Stimulated activated CD8-positive, alpha-beta memory T cell treated with anti-CD3 and anti-CD28 coated beads, Interleukin-4, amount 100 ng/mL, for 4 hours (primary cell): ENCODE measurements at places on chromosomes 12 and 14.

DNA sequence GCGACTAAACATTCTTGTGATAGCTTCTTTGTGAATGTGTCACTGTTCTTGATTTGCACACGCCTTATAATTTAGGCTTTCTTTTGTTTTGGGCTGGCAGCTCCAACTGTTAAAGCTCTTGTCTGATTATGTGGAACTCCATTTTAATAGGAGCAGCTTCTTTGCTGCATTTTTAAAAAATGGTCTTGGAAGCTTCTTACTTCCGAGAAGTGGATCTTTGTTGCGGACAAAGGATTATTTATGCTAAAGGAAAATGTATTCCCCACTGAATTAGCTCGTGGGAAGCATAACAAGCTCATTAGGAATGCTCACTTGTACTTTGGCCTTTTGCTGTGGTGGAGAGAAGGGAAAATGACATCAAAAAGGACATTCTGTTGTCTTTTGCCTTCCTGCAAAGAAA lies 20.0 kb downstream of the GAS2L3 start:
- no peak for DNase-seq

DNA sequence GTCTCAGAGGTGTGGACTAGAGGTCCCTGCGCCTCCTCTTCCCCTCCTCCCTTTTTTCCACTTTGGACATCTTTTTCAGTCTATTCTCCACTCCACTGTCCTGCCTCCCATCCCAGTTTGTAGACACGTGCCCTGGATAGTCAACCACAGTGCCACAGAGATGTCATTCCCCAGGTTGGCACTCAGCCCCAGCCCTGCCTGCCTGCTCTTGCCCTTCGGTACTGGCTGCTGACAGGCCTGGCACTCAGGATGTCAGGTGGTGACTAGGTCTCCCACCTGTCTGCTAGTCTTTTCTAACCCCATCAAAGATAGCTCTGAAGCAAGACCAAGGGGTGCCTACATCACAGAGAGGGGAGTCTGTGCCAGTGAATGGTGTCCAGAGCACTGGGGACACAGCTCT lies 15.8 kb downstream of the KRT71 start:
- DNase-seq, result no peak

- DNase-seq, result no peak
Measured at GRCh38 chr14:21087294-21088091, 11.0 kb downstream of the ZNF219 start.

GRCh38 chr14:73788317-73788598 lies 63.4 kb upstream of the PTGR2 start:
- no peak for DNase-seq

DNA sequence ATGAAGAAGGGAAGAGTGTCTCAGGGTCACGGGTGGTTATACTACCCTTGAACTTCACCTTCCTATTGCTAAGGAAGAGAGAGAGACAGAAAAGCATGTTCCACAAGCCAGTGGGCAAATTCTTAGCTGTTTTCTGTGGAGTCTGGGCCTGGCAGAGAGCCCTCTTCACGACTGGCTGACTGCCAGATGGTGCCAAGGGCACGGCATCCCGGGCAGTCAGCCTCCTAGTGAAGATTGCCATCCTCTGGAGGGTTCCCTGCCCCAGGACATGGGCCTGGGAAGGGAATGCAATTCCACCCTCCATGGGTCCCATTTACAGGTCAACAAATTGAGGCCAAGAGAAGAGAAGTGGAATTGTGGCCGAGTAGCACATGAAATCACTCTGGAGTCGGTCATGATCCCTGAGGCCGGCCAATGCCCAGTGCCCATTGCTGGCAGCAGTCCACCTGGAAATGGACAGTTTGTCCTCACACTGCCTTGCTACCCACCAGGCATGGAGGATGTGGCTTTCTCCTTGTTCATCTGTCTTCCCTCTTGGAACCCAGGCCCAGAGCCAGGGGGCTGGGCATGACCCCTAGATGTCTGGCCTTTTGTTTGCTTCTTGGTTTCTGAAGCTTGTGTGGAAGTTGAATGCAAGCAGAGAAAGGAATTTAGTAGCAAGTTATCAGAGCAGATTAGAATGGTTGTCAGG lies 9.9 kb downstream of the TUNAR start:
- no peak for DNase-seq

GRCh38 chr12:22624548-22624869 lies 462 bp upstream of the ETNK1 start:
- no peak for DNase-seq

- no peak for DNase-seq
Measured at GRCh38 chr12:122308811-122309210, 42.5 kb upstream of the VPS33A start.

DNA sequence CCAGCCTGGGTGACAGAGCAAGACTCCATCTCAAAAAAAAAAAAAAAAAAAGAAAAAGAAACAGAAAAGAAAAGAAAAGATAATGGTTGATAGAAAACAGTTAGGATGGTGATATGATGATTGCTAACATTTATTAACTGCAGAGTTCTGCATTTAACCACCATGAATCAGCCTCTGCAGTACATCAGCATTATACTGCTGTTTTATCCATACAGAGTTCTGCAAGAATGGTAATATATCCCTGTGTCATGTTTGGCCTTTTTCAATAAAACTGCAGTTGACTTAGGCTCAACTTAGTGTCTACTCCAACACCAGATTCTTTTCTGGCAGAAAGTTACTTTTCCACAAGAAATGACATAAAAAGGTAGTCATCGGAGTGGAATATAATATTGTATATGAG lies 62.6 kb downstream of the DUSP6 start:
- DNase-seq, result no peak

GRCh38 chr12:26684101-26684500 lies 148.9 kb downstream of the ITPR2 start:
- DNase-seq, result no peak

- DNase-seq, result no peak
Measured at GRCh38 chr12:41108032-41108431, 80.1 kb upstream of the PDZRN4 start.

DNA sequence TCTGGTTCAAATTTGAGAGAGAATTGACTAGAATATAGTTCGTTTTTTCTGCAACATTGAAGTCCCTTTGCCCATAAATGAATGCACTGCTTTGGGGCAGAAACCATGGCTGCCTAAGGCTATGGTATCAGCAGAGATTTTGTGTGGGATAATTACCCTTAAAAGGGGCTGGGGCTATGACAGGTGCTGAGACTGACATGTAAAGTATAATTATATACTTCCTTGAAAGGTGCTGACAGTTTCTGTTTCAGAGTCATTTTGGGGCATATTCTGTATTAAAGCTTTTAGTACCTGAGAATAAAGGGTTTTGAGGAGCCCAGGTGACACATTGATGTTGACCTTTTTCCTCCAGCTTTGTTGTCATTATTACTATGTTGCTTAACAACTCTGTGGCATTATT lies 150.3 kb upstream of the PTPRQ start:
- no peak for DNase-seq

DNA sequence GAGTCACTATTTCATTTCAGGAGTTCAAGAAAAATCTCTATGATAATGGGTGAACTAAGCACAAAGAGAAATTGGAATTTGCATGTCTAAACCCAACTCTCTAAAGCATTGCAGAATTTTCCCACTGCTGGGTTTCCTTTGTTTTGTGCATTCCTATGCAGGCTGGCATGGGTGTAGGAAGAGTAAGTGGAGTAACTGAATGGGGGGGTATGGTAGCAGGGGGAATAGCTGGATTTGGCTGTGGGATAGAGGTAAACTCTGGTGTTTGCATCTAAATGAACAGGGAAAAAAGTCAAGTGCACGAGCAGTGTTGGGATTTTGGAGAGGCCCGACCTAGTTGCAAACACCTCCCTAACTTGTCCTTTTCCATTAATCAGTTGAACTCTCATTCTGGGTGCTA lies 159.1 kb downstream of the ANO4 start:
- DNase-seq, result no peak

GRCh38 chr12:79252358-79253075 lies 387.9 kb downstream of the SYT1 start:
- no peak for DNase-seq

- no peak for DNase-seq
Measured at GRCh38 chr14:61643555-61643954, 51.8 kb upstream of the HIF1A start.

DNA sequence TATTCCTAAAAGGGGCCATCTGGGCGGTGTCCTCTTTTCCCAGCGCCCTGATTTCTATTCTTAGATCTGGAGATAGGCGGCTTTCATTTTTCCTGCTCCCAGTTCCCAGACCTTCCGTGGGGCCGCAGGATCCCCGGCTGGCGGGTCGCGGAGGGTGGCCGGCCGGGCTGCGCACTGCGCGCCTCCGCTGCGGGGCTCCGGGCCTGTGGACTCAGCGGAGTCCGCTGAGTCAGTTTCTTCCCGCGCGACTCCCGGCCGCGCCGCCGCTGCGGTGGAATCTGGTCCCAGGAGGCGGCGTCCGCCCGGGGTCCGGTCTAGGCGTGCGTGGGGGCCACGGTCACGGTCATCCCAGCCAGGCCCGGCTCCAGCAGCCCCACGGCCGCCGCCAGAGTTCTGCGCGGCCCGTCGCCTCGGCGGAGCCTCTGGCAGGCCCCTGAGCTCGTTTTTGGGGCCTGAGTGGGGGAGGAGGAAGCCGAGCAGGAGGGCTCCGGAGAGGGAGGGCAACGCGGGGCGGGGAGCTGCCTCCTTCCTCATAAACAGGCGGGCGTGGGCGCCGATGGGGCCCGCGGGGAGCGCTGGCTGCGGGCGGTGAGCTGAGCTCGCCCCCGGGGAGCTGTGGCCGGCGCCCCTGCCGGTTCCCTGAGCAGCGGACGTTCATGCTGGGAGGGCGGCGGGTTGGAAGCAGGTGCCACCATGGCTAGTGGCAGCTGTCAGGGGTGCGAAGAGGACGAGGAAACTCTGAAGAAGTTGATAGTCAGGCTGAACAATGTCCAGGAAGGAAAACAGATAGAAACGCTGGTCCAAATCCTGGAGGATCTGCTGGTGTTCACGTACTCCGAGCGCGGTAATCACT lies at the start of gene LRRK2:
Gene LRRK2, plus strand, starts transcription at position 559 of the 853 bp plus-strand sequence. Its CDS starts 135 bp downstream, at position 694.
- DNase-seq, result peak; percentile 27

DNA sequence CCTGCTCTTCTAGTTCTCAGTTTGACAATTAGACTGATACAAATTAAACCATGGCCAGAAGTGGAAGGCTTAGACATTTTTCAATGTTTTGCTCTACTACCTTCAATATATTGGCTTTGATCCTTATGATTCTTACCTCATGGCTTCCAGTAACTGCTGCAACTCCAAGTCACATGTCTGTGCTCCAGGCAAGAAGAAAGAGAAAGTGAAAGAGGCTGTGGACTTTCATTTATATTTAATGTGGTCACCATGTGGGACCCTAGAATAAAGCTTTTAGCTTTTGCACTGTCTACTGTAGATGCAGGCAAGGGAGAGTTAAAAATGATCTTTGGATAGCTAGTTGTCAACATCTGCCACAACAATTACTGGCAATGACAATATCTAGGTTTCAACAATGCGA lies 214.3 kb upstream of the PDE3A start:
- no peak for DNase-seq

DNA sequence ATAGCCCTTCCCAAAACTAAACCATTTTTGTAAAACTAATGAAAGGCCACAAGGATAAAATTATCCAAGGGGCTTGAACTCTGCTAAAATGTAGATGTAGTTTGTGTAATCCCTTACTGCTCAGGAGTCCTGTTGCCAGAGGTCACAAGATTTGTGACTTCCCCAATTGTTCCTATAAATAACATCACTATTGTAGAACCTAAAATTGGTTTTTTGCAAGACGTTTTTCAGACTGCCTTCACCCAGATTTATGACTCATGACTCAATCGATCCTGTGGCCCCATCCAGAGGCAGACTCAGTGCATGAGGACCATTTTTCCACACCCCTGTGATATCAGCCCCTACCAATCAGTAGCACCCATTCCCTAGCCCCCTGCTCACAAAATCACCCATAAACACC lies 61.5 kb upstream of the RASSF8 start:
- DNase-seq, result no peak

GRCh38 chr14:77039285-77040058 lies 11.0 kb upstream of the IRF2BPL start:
- DNase-seq, result no peak

DNA sequence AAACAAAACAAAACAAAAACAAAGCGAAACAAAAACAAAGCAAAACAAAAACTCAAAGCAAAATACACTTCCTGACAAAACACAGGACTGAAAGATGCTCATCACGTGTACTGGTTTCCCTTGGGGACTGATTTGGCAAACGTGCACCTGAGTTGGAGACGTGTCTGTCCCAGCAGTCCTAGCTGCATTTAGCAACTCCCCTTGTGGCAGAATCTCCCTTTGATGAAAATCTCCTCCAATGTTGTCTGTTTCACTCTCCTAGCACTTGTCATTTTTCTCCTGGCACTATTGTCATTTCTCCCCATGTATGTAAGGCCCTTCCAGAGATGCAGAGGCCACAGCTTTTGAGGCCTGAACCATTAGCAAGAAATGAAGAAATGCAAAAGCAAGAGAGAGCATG lies 6.8 kb upstream of the SLC24A4 start:
- no peak for DNase-seq

GRCh38 chr12:69238589-69239351 lies 599 bp upstream of the CPSF6 start:
- no peak for DNase-seq

DNA sequence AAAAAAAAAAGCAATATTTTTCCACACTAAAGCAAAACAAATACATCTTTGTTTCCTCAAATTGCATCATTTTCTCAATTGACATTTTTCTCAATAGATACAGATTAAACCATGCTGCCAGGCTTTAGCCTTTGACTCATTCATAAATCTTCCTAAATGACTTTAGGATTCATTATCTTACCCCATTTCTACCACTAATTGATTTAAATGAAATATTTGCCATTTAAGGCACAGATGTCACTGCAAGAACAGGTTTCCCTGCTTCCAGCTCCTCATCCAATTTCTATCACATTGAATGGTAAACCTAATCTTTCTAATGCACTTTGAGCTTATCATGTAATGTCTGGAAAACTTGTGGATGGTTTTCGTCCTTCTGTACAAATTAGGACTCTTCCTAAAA lies 298.7 kb downstream of the RPL10L start:
- DNase-seq, result no peak

DNA sequence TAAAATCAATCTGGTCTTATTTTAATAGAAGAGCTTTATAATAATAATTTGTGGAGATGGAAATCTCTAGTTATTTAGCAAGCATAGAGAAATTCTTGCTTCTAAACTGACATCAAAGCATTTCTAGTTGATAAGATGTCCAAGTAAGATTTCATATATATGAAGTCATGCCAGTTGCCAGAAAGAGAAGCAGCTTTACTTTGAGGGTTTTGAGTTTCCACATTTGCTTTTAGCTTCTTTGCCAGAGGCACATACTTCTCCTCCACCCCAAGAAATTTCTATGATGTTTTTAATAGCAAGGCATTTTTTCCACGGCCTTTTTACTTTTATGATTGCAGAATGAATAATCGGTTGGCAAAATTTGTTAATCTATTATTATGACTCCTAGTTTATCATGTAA lies 24.2 kb upstream of the YAF2 start:
- no peak for DNase-seq

GRCh38 chr14:72645706-72646105 lies 248.2 kb downstream of the DPF3 start:
- DNase-seq, result no peak
